ENCODE measurements at places on chromosomes 4 and X.

DNA sequence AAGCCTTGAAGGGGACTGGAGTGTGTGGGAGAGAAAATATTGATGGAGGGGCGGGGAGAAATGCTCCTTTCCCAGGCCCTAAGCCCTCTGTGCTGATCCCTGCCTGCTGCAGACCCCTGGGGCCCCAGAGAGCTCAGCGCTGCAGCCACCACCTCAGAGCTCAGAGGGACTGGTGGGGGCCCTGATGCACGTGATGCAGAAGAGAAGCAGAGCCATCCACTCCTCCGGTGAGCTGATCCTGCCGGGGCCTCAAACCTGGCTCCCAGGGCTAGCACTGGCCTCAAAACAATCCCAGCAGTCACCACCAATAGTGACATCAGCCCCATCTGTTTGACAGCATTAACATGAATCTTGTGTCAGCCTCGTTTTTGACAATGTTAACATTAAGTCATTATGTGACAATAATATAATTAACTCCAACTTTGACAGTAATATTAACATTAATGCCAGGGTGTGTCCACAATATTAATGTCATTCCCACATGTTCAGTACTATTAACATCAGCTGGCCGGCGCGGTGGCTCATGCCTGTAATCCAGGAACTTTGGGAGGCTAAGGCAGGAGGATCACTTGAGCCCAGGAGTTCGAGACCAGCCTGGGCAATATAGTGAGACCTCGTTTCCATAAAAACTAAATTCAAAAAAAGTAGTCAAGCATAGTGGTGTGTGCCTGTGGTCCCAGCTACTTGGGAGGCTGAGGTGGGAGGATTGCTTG lies 5.8 kb downstream of the WAS start:
- no peak for DNase-seq

- DNase-seq: no peak
Measured at GRCh38 chrX:123859409-123859845, 426 bp upstream of the XIAP start.

GRCh38 chrX:46577221-46578005 lies 3.8 kb downstream of the CHST7 start:
- DNase-seq: no peak

- DNase-seq: no peak
Measured at GRCh38 chr4:7498446-7499200, 63.9 kb upstream of the PSAPL1 start.

- DNase-seq: no peak
Measured at GRCh38 chrX:13452283-13452682, 117.1 kb upstream of the EGFL6 start.

All from HEK293T (cell line).